ENCODE measurements at places on chromosomes 13 and 19.

GRCh38 chr19:34733266-34733745 lies 737 bp upstream of the ZNF181 start:
- DNase-seq: peak; percentile 89

- DNase-seq: peak; percentile 74
Measured at GRCh38 chr19:45693106-45693788, 781 bp downstream of the QPCTL start.

- DNase-seq: no peak
Measured at GRCh38 chr13:45229172-45229571, 28.3 kb upstream of the KCTD4 start.

GRCh38 chr13:70424428-70424827 lies 316.2 kb upstream of the KLHL1 start:
- DNase-seq: no peak

- DNase-seq: no peak
Measured at GRCh38 chr19:1073063-1073955, 6.3 kb downstream of the ARHGAP45 start.

GRCh38 chr19:7294558-7295212 lies 471 bp upstream of the INSR start:
- DNase-seq: peak; percentile 79

DNA sequence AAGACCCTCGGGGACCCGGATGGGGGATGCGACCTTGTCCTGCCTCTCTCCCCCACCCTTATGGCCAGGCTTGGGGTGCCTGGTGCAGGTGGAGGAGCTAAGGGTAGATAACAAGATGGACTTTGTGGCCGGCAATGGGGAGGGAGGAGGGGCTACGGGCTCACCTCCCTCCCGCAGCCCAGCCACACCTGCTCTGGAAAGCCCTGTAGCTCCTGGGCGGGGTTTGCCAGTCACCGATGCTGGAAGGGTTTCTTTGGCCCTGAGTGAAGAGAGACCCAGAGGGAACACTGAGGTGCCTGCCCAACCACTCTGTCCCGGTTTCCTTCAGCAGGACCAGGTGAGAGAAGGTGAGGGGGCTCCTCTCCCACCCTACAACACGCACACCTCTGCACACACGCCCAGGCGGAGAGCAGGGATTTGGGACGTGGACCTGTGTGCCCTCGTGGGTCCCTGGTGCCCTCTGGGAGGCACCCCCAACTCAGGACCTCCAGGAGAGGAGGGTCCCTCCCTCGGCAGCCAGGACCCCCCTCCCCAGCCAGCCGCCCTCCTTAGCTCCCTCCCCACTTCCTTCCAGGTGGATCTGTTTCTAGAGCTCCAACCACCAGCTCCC lies at the start of gene FUT2:
Gene FUT2 (plus strand): TSS at position 229 of the 610 bp plus-strand sequence. CDS start 6,986 bp downstream, outside the sequence.
- DNase-seq: no peak

GRCh38 chr19:42191855-42192254 lies 25.6 kb downstream of the DEDD2 start:
- DNase-seq: peak; percentile 54
